ENCODE measurements at places on chromosomes 12 and 14. TPM values are rescaled to one million over a fixed set of nuclear protein-coding genes. Genes with fewer than 3 reads are reported as not detected.

- no peak for DNase-seq
These were observed 27.7 kb downstream of the JKAMP start for GRCh38 chr14:59511916-59512575.

DNA sequence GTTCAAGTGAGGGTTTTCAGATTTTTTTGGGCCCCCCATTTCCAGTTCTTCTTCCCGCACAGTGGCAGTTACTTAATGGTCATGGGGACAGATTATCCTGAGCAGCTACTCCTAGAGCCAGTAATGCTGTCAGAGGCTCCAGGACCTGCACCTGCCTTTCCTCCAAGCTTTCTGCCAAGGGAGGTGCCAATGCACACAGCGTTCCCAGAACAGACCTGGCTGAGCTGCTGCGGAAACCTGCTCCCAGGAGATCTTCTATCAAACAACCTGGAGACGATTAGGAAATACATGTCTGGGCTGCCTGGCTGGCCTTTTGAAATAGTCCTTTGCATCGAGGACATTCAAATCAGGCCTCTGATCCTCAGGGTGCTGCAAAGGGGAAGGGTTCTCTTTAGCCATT is 120.9 kb downstream of the SLC8A3 start:
- DNase-seq, result no peak

DNA sequence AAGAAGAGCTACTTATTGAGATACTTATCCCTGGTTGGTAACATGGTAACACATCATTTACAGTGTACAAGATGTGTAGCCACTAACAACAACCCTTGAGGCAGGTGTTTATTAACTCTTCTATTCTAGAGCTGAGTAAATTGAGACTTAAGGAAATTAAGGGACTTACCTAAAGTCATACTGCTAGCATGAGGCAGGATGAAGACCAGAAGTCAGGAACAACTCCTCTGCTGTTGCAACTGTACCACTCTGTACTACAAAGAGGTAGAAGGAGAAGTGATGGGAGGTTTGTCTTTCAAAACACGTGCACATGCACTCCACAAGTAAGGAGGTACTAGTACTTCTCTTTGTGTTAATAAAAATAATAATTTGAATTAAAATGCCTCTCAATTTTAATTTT is 79.9 kb downstream of the LLPH start:
- DNase-seq, result no peak

MIA2 gene
- total RNA-seq, result 31.3 TPM

- DNase-seq, result no peak
These were observed 15.5 kb upstream of the SSPN start for GRCh38 chr12:26179826-26180225.

GRCh38 chr14:89226801-89227495 is 190.1 kb downstream of the FOXN3 start:
- no peak for DNase-seq

DNA sequence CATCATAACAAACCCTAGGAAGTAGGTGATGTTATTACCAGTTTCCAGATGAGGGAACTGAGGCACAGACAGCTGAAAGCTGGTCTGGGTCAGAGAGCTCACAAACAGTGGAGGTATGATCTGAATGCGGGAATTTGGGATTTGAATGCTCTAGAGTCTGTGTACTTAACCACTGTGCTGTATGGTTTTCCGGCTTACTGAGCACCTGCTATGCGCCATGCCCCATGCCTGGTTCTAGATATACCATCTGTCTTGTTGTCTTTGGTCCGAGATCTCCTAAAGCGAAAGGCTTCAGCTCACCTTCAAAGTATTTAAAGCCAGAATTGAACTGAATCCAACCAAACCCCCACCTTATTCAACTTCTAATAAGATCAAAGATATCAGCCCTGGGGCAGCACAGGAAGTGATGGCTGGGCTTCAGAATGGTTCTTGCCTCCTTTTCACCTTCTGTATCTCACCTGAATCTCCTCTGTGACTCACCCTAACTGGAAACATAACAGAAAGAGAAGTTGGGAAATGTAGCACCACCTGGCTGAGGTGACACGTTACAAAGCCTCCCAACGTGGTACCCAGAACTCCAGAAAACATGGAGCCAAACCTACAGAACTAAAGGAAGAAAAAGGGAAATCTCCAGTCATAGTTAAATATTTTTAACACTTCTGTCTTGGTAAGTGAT is 54.3 kb downstream of the PRMT8 start:
- DNase-seq, result no peak

GRCh38 chr14:93619176-93619793 is 169.0 kb downstream of the PRIMA1 start:
- DNase-seq, result no peak

DNA sequence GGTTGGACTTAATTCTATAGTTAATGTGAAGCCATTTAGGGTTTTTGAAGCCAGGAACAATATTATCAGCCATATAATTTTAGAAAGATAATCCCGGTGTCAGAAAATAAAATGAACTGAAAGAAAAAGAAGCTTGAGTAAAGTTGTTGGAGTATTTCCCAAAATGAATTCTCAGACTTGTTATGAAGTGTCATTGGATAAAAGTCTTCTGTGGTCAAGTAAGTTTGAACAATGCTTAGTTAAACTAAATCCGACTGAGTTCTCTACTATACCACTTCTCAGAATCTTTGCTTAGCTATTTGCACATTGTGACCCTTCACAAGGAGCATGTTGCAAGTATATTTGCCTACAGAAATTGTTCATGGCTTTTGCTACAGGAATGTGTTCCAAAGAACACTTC is 17.5 kb upstream of the FLRT2 start:
- DNase-seq, result no peak

PLBD1 gene
- total RNA-seq, result 26.8 TPM

DNA sequence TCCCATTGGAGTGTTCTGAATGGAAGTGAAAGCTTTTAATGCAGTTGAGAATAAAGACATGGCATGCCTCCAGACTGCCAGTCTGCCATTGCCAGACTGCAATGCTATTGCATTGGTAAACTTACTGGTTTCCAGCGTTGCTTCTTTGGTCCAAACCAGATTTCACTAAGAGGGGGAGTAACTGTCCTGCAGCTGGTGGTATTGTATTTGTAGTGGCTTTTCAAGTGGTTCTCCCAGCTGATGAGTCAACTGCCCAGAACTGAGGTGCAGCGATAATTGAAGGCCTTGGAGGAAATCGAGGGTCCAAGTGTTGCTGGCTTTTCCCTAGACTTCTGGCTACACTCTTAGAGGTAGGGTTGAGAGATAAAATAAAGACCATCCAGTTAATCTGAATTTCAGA is 31.9 kb downstream of the ERG28 start:
- no peak for DNase-seq

- DNase-seq, result peak; percentile 56
These were observed 273.9 kb upstream of the MIS18BP1 start for GRCh38 chr14:45526715-45527549.

RXYLT1 gene
- 17.4 TPM for total RNA-seq

DNA sequence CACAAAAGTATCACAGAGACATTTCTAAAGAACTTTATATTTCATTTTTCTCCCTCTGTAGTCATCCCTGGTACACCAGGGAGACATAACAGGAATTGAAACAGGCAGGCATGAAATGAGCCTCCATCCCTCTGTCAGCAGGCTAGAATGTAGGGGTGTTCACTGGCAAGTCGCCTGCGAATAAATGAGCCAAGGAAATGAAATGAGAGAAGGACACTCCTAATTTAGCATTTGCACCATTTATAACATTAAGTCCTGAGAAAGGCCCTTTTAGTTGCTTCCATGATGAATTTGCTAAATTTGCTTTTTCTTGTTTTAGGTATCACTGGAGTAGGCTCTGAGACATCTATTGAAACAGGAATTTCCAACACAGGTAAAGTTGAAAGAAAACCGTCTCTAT is 192.4 kb upstream of the CNTN1 start:
- DNase-seq, result no peak

GRCh38 chr12:52925717-52926595 is 21.1 kb upstream of the KRT8 start:
- DNase-seq, result no peak

DNA sequence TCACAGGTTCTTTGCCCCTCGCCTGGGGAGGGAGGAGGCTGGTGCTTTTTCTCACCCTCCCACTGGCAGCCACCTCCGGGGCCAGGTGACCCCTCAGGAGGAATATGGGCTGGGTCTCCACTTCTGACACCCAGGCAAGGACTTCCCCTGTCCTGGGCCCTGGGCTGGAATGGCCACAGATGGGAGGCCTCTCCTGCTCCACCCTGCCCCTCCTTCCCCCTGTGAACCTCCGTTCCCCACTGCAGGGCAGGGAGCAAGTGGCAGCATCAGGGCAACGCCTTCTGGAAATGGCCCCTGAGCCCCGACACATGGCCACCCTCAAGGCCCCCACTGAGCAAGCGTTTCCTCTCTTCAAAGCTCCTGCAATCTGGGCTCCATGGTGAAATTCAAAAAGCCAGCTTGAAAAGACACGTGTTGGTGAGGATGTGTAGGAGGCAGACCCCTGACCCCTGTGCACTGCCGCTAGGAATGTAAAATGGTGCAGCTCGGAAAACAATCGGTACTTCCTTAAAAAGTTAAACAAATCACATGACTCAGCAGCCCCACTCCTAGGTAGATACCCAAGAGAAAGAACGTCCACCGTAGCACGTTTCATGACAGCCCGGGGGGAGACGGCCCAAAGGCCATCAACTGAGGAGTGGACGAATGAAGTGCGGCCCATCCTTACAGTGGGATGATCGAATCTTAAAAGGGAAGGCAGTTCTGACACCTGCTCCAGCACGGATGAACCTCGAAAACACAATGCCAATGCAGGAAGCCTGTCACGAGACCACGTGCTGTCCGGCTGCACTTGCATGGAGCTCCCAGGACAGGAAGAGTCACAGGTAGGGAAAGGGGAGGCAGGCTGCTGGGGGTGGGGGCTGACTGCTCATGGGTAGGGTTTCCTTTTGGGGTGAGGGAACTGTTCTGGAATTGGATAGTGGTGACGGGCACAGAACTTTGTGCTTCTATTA is 11.5 kb downstream of the XRCC3 start:
- DNase-seq, result peak; percentile 78

GRCh38 chr12:87020071-87020470 is 763.9 kb upstream of the MGAT4C start:
- DNase-seq, result no peak

TSPAN11 gene
- 2.7 TPM for total RNA-seq
